NCI-H2227 treated with DMSO at 0.1 percent for 48 hours (cell line): ENCODE measurements at places on chromosomes 12 and 14.

- DNase-seq: no peak
These were observed 81.4 kb downstream of the STAB2 start for GRCh38 chr12:103668520-103668919.

DNA sequence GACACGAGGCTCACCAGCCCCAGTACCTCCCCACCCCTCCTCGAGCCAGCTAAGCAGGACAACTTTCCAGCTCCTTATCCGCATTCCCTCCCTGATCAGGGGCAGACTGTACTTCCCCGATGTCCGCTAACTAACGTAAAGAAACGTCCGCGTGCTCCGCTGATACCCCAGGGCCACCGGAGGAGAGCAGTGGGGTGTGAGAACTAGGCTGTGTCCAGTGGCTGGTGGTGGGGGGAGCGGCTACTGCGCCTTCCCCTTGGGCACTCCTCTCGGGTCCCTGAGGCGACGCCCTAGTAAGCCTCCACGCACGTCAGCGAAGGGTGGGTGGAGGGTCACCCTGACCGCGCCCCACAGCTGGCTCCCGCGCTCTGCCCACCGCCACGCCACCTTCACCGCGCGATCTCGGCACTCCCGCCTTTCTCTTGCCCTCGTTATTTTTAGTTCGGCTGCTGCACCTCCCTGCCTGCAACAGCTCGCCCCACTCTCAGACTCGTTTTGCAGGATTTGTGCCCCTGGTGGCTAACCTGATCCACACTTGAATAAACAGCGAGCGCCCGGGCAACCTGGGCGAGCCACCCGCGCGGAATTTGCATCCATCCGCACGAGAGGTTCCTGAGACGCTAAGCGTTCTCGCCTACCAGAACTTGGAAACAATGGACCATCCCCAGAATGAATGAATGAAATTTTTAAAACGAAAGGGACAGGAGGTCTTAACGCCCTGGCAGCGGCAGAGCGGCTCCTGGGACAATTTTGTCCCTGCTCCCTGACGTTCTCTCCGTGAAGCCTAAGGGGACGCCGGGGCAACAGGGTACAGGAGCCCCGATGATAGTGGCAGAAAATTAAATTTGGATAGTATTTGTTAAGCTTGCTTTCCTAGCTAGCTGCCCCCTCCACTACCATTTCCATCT, 6.9 kb upstream of the BMP4 start:
- DNase-seq: no peak

GRCh38 chr12:64010069-64010686, 165.7 kb downstream of the SRGAP1 start:
- no peak for DNase-seq

- DNase-seq: no peak
These were observed 75.4 kb upstream of the FKBP4 start for GRCh38 chr12:2719392-2719791.

DNA sequence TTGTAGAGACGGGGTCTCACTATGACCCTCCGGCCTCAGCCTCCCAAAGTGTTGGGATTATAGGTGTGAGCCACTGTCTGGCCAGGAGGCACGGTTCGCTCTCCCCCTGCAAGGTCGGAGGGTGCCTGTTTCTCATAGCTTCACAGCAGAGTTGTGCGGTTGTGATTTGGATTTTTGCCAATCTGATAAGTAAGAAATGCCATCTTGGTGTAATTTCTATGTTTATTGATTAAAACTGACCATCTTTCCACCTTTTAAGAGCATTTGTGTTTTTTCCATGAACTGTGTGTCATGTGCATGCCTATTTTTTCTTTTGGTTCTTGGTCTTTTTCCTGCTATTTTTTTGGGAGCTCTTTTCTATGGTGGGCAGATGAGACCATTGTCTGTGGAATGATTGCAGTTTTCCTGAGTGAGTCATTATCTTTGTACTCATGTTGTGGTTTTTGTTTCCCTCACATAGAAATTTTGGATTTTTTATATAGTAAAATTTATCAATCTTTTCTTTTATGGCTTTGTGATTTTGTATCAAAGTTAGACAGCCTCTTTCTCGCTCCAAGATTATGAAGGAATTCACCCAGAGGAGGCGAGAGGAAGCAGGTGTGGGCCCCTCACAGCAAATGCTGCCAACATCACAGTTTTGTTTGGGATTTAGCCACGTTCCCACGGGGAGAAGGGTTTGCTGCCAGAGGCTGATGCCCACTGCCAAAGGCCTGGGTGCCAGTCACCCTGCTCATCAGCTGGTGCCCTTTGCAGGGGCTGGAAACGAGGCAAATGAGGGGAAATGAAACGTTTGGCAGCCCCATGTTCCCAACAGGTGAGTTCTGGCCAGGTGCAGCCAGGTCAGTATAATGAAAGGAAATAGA, 47.2 kb downstream of the RFX4 start:
- no peak for DNase-seq
